ENCODE measurements at places on chromosomes 1 and 21.

- DNase-seq, result peak; percentile 92
Observed at GRCh38 chr1:10877894-10878293, 81.4 kb upstream of the CASZ1 start.

- no peak for DNase-seq
Observed at GRCh38 chr1:11340233-11340632, 67.2 kb downstream of the UBIAD1 start.

DNA sequence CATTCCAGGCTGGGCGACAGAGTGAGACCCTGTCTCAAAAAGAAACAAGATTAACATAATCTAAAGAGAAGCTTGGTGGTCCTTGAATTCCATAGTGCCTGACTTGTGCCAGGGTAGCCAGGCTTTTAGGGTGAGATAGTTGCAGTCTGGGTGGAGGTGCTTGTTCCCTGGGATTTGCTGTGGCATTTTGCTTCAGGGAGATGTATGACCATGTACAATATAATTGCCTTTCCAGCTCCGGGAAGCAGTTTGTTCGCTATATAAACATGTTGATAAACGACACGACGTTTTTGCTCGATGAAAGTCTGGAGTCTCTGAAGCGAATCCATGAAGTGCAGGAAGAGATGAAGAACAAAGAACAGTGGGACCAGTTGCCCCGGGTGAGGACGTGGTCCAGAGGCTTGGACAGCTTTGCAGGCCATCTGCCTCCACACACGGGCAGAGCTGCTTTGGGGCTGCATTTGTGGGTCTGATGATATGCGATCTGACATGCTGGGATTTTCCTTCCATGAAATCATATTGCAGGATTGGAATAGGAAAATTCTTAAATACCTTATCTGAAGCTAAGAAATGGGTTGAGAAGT is 49.4 kb upstream of the KIF1B start:
- DNase-seq, result no peak

DNA sequence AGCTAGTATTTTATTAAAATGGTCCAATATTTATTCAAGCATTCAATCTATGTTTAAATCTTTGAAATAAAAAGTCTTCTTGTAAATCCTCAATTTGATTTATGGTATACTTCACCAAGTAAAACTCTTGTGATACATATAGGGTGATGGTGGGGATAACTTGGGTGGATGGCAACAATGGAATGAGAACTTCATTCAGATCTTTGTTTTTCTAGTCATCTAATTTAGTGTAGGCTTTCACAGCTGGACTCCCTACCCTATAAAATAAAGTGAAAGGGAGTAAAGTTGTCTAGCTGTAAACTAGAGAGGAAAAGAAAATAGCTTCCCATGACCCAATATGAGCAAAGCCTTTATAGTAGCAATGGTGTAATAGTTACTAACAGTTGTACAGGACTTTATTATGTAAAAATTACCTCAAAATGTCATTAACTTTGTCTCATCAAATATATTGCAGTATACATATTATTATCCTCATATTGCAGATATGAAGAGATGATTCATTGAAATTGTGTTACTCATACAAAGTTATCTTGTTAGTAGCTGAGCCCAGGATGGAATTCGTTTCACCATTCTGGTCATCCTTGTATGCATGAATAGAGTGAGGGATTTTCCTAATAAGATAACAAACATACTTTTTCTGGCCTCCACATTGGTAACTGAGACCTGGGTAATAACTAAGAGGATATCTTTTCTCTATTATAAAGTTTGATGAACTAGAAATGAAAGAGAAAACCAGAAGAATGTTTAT is 1377.7 kb upstream of the ADGRL4 start:
- DNase-seq, result no peak

DNA sequence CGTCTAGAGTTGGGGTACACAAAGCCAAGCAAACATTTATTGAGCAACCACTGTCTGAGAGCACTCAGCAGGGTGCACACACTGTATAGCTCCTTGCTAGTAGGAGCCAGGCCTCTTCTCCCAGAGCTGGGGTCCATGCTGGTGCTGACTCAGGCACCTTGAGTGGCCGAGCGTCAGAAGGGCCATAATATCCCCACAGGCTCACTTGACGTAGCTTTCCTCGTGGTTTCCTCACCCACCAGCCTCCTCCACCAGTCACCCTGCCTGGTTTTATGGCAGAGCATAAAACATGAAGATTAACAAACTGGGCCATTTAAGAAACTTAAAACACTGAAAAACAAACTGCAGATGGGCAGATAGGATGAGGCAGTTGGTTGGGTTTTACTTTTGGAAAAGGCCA is 361.5 kb downstream of the HHAT start:
- no peak for DNase-seq

Measured in NCI-H1092 (cell line).